ENCODE measurements at places on chromosomes 2 and 18.

DNA sequence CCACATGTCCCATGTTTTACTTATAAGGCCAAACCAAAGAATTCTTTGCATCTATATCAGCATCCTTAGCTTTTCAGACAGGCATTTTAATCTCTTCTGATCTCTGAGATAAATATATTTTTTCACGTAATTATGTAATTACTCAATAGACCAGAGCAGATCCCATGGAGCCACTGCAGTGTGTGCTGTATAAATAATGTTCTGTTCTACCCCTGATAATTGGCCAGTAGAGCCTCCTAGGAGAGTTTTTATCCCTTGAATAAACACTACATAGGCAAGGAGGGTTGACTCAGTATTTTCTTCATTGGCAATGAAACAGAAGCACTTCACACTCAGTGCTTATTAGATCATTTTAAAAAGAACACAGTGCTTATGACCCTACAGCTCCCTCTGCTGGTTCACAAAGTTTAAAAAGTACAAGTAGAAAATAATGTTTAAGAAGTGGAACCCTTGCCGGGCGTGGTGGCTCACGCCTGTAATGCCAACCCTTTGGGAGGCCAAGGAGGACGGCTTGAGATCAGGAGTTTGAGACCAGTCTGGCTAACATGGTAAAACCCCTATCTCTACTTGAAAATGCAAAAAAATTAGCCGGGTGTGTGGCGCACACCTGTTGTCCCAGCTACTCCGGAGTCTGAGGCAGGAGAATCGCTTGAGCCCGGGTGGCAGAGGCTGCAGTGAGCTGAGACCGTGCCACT is 91.9 kb downstream of the PPP1R1C start:
- DNase-seq, result peak; percentile 94

GRCh38 chr2:165357758-165358157 is 111.7 kb upstream of the CSRNP3 start:
- DNase-seq, result peak; percentile 83

GRCh38 chr2:82395531-82395930 is 2063.5 kb downstream of the SUCLG1 start:
- DNase-seq, result no peak

GRCh38 chr2:170425281-170425751 is 247.4 kb downstream of the MYO3B start:
- DNase-seq, result peak; percentile 77

GRCh38 chr2:128303911-128304310 is 14.8 kb downstream of the HS6ST1 start:
- DNase-seq, result no peak

GRCh38 chr18:55550471-55550870 is 37.5 kb downstream of the TCF4 start:
- DNase-seq, result no peak

- peak; percentile 93 for DNase-seq
These were observed 129.2 kb downstream of the IKZF2 start for GRCh38 chr2:213021971-213022899.

GRCh38 chr2:79935771-79936657 is 368.5 kb downstream of the LRRTM1 start:
- peak; percentile 82 for DNase-seq

All from iris pigment epithelial cell (primary cell).